ENCODE measurements at places on chromosomes 4 and X. TPM values are rescaled to one million over a fixed set of nuclear protein-coding genes. Genes with fewer than 3 reads are reported as not detected.

The SMIM31 gene
- not detected for total RNA-seq

The GSX2 gene
- not detected for total RNA-seq

The GABRG1 gene
- total RNA-seq, result not detected

The NAT8L gene
- total RNA-seq, result 0.05 TPM

The GPR82 gene
- total RNA-seq, result not detected

The PWWP3B gene
- not detected for total RNA-seq

The NDNF gene
- total RNA-seq, result not detected

The UGT2B7 gene
- not detected for total RNA-seq

The UGT2B11 gene
- total RNA-seq, result not detected

The UCP1 gene
- not detected for total RNA-seq

The HPRT1 gene
- total RNA-seq, result 22.5 TPM

The HTRA3 gene
- not detected for total RNA-seq

The TCEAL5 gene
- not detected for total RNA-seq

The JADE3 gene
- total RNA-seq, result 0.47 TPM

The SSX2B gene
- not detected for total RNA-seq

The TGIF2LX gene
- not detected for total RNA-seq

The ZNF157 gene
- 2.2 TPM for total RNA-seq

The VAMP7 gene
- total RNA-seq, result 23.4 TPM

The NAA11 gene
- not detected for total RNA-seq

The MAGEB17 gene
- not detected for total RNA-seq

The MAMLD1 gene
- total RNA-seq, result 0.31 TPM

The SGMS2 gene
- not detected for total RNA-seq

The IL13RA2 gene
- not detected for total RNA-seq
